Psoas muscle (tissue), 8 donors: ENCODE measurements at places on chromosomes 1 and 21. TPM values are rescaled to one million over a fixed set of nuclear protein-coding genes. Genes with fewer than 3 reads are reported as not detected.

GRCh38 chr1:110645821-110646735 is 28.7 kb downstream of the KCNA3 start:
- H3K4me1 ChIP-seq: no peaks in the 10 kb centered on the region
- no peaks in the 10 kb centered on the region for H3K27me3 ChIP-seq
- H3K4me3 ChIP-seq: no peak overlapping the region
- H3K27ac ChIP-seq: no peak overlapping the region
- no peaks in the 10 kb centered on the region for H3K36me3 ChIP-seq

DNA sequence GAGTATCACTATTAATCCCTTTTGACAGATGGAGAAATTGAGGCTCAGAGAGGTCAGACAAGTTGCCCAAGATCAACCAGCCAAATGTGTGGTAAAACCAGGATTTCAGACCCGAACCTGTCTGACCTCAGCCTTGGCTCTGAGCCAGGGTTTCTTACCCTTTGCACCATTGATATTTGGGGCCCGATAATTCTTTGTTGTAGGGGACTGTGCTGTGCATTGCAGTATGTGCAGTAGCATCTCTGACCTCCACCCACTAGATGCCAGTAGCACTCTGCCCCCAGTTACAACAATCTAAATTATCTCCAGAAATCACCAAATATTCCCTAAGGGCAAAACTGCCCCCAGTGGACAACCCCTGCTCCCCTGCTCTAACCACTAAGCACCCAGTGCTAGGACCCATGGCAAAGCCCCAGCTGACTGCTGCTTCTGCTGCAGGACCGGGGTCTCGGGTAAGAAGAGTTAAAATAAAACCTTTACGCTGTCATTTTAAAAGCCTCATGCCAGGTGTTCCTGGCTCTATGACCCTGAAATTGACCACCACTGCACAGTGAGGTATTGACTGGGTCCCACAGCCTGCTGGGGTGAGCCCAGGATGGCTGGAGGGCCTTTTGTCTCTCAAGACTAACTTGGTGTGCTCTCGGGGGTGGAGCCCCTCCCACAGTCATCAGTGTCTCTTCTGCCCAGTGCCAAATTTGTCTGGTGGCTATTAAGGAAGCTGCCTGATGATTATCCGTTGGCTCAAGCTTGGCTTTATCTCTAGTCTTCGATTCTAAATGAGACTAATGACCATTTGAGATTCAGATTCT is 5.6 kb upstream of the MAN1C1 start:
- peaks cover 8% of the 10 kb centered on the region for H3K4me1 ChIP-seq
- no peak overlapping the region for H3K4me3 ChIP-seq
- no peaks in the 10 kb centered on the region for H3K36me3 ChIP-seq
- H3K27ac ChIP-seq: no peak overlapping the region
- no peak for DNase-seq
- H3K27me3 ChIP-seq: no peaks in the 10 kb centered on the region

GRCh38 chr1:119554183-119554582 is 47.2 kb downstream of the HSD3B1 start:
- no peaks in the 10 kb centered on the region for H3K36me3 ChIP-seq
- H3K27ac ChIP-seq: no peak overlapping the region
- H3K27me3 ChIP-seq: no peaks in the 10 kb centered on the region
- no peak overlapping the region for H3K4me3 ChIP-seq
- no peak for DNase-seq

GRCh38 chr1:164635803-164636731 is 77.1 kb downstream of the PBX1 start:
- no peak for DNase-seq
- H3K4me1 ChIP-seq: peaks cover 82% of the 10 kb centered on the region
- peak overlapping the region; percentile 95 for H3K27ac ChIP-seq
- no peaks in the 10 kb centered on the region for H3K36me3 ChIP-seq

- H3K36me3 ChIP-seq: no peaks in the 10 kb centered on the region
- no peaks in the 10 kb centered on the region for H3K27me3 ChIP-seq
- H3K4me3 ChIP-seq: no peak overlapping the region
- H3K4me1 ChIP-seq: peaks cover 23% of the 10 kb centered on the region
- H3K27ac ChIP-seq: peak overlapping the region; percentile 78
These were observed 74.6 kb downstream of the SCCPDH start for GRCh38 chr1:246798606-246799496.

GRCh38 chr1:11869104-11869503 is 10.4 kb upstream of the NPPB start:
- H3K27me3 ChIP-seq: no peaks in the 10 kb centered on the region
- H3K36me3 ChIP-seq: no peaks in the 10 kb centered on the region
- H3K4me3 ChIP-seq: no peak overlapping the region
- H3K4me1 ChIP-seq: peaks cover 5% of the 10 kb centered on the region

DNA sequence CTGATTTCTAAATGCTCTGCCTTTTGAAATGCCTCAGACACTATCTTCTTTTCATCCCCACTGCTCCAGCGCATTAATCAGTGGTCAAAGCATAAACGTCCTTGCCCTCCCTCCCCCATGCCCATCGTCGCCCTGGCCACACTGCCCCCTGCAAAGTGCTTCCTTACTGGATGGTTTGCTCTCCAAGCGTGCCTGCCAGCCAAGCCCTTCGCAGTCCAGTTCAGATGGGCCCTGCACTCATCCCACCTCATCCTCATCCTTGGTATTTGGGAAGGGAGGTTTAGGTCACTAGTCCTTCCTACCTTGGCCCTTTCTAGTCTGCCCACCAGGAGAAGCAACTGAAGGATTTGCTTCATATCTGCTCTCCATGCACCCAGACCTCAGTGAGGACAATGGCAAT is 3.1 kb downstream of the GJA4 start:
- peak overlapping the region; percentile 63 for H3K4me3 ChIP-seq
- no peak overlapping the region for H3K27ac ChIP-seq
- no peak for DNase-seq
- no peaks in the 10 kb centered on the region for H3K27me3 ChIP-seq
- peaks cover 39% of the 10 kb centered on the region for H3K36me3 ChIP-seq
- no peaks in the 10 kb centered on the region for H3K4me1 ChIP-seq

GRCh38 chr1:48442864-48443619 is 29.0 kb downstream of the SPATA6 start:
- no peak for DNase-seq
- H3K4me3 ChIP-seq: no peak overlapping the region
- H3K27me3 ChIP-seq: no peaks in the 10 kb centered on the region
- H3K4me1 ChIP-seq: no peaks in the 10 kb centered on the region
- H3K27ac ChIP-seq: no peak overlapping the region

DNA sequence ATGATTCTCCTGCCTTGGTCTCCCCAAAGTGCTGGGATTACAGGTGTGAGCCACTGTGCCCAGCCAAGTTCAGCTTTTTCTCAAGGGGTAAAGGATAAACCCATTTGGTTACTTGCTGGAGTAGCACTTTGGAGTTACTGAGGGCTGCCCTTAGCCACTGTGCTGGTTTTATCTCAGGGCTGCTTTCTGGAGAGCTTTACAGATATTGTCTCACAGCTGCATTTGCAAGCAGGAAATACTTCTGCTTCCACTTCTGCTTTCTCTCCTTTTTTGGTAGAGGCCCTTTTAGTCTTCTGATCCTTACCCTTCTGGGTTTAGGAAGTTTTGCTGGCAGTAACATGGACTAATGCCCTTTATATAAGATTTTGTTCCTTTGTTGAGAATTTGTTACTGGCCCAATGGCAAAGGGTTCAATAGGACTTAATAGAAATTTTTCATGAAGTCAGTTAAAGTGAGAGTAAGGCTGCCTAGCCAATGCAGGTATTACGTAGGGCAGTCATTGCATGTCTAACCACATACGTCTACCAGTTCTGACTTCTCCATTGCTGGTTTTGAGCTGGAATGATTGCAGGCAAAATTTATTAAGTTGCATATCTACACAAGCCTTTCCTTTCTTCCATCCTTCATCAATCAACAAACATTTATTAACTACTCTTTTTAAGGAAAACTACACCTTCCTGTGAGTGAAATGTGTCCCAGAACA is 24.4 kb downstream of the CAP1 start:
- H3K27me3 ChIP-seq: no peaks in the 10 kb centered on the region
- peaks cover 13% of the 10 kb centered on the region for H3K4me1 ChIP-seq
- peak overlapping the region; percentile 4 for H3K27ac ChIP-seq

DNA sequence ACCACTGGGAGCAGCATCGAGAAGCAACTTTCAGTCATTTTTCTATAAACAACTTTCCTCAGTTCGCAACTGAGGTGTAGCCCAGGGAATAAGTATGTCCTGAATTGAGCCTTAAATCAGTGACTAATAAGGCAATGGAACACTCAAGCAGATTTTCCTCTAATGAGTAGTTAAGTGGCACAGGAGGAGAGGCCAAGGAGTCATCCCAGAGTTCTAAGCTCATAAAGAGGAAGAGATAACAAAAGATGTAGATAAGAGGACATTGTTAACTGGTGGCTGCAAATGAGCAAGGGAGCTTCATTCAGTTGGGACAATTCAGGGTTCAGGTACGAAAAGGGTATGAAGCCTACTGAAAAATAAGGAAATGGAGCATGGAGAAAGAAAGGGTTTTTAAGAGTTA is 64.5 kb downstream of the LRRC40 start:
- no peak for DNase-seq
- no peaks in the 10 kb centered on the region for H3K36me3 ChIP-seq
- peak overlapping the region; percentile 33 for H3K27ac ChIP-seq
- H3K27me3 ChIP-seq: no peaks in the 10 kb centered on the region

- H3K4me3 ChIP-seq: no peak overlapping the region
- peaks cover 93% of the 10 kb centered on the region for H3K4me1 ChIP-seq
- no peaks in the 10 kb centered on the region for H3K27me3 ChIP-seq
- H3K27ac ChIP-seq: peak overlapping the region; percentile 66
These were observed 58.1 kb downstream of the CAPZB start for GRCh38 chr1:19427087-19427781.

GRCh38 chr1:940107-941014 is 16.6 kb downstream of the SAMD11 start:
- peaks cover 24% of the 10 kb centered on the region for H3K4me1 ChIP-seq
- H3K4me3 ChIP-seq: peak overlapping the region; percentile 62
- no peaks in the 10 kb centered on the region for H3K36me3 ChIP-seq
- H3K27me3 ChIP-seq: no peaks in the 10 kb centered on the region

DNA sequence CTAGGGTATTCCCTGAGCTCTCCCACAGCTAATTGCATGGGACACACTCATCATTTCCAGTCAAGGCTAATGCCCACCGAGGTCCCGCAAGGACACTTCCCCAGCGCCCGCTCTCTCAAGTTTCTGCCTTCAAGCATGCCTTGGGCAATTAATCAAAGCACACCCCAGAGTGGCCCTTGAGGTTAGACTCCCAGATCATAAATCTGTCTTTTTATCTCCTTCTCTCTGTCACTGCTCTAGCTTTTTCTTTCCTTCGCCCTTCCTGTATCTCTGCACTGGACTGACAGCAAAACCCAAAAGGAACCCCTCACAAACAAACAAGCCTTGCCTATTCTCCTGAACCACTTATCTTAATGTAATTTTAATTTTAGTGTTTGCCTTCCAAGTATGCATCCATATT is 7.9 kb upstream of the EXOSC10 start:
- H3K27me3 ChIP-seq: no peaks in the 10 kb centered on the region
- H3K4me3 ChIP-seq: no peak overlapping the region
- no peak for DNase-seq
- no peaks in the 10 kb centered on the region for H3K4me1 ChIP-seq
- H3K27ac ChIP-seq: no peak overlapping the region

The RAB42 gene
- total RNA-seq: 0.64 TPM

The MCOLN2 gene
- total RNA-seq: 0.23 TPM

The FABP3 gene
- 4,001 TPM for total RNA-seq

The CFAP74 gene
- not detected for total RNA-seq
